Tibial nerve (tissue), 4 donors: ENCODE measurements at places on chromosomes 6 and 20. TPM values are rescaled to one million over a fixed set of nuclear protein-coding genes. Genes with fewer than 3 reads are reported as not detected.

- no peak overlapping the region for H3K27ac ChIP-seq
- no peak for DNase-seq
- H3K4me1 ChIP-seq = no peaks in the 10 kb centered on the region
- no peaks in the 10 kb centered on the region for H3K27me3 ChIP-seq
- H3K36me3 ChIP-seq = no peaks in the 10 kb centered on the region
Measured at GRCh38 chr6:133645966-133646740, 242.8 kb upstream of the TCF21 start.

The MACROD2 gene
- 4.0 TPM for total RNA-seq

The MAN1A1 gene
- 188 TPM for total RNA-seq

- H3K27ac ChIP-seq = no peak overlapping the region
- H3K4me3 ChIP-seq = no peak overlapping the region
- H3K36me3 ChIP-seq = peaks cover 2% of the 10 kb centered on the region
Measured at GRCh38 chr20:48983423-48984400, 62.2 kb downstream of the ARFGEF2 start.

- peaks cover 4% of the 10 kb centered on the region for H3K36me3 ChIP-seq
- H3K27me3 ChIP-seq = no peaks in the 10 kb centered on the region
- H3K4me1 ChIP-seq = no peaks in the 10 kb centered on the region
- H3K4me3 ChIP-seq = no peak within 1 kb of the TSS
Measured at GRCh38 chr6:56642366-56643261, at the start of gene DST. TSS of gene DST (minus strand) at chr6:56642889.

- no peaks in the 10 kb centered on the region for H3K27me3 ChIP-seq
- no peak overlapping the region for H3K4me3 ChIP-seq
- DNase-seq = no peak
- peak overlapping the region; percentile 70 for H3K27ac ChIP-seq
- H3K36me3 ChIP-seq = no peaks in the 10 kb centered on the region
Measured at GRCh38 chr20:1815502-1816085, 79.6 kb upstream of the SIRPA start.

The SYCP2L gene
- total RNA-seq = 3.9 TPM

The SLC17A9 gene
- total RNA-seq = 3.9 TPM

DNA sequence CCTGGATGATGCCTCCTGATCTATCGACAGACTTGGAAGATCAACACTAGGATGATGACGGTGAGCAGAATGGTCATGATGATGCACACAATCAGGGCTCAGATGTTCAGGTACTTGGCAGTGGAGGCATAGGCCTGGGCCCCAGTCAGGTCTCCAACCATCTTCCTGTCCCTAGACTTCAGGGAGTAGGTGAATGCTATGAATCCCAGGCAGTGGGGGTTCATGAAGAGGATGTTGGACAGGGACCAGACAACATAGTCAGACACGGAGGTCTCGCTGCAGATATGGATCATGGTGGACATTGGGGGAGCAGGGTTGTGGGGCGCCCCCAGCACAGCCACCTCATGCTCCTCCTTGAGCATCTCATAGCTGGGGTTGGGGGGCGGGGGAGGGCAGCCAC, 27.5 kb downstream of the HLA-F start:
- no peak for DNase-seq
- no peak overlapping the region for H3K4me3 ChIP-seq
- no peak overlapping the region for H3K27ac ChIP-seq
- H3K36me3 ChIP-seq = no peaks in the 10 kb centered on the region
- H3K27me3 ChIP-seq = no peaks in the 10 kb centered on the region
- peaks cover 13% of the 10 kb centered on the region for H3K4me1 ChIP-seq

GRCh38 chr20:5077761-5078387, 41.9 kb downstream of the PCNA start:
- peak overlapping the region; percentile 83 for H3K27ac ChIP-seq
- H3K4me3 ChIP-seq = no peak overlapping the region
- H3K27me3 ChIP-seq = no peaks in the 10 kb centered on the region
- H3K36me3 ChIP-seq = no peaks in the 10 kb centered on the region
- H3K4me1 ChIP-seq = peaks cover 32% of the 10 kb centered on the region

The E2F1 gene
- total RNA-seq = 1.4 TPM

DNA sequence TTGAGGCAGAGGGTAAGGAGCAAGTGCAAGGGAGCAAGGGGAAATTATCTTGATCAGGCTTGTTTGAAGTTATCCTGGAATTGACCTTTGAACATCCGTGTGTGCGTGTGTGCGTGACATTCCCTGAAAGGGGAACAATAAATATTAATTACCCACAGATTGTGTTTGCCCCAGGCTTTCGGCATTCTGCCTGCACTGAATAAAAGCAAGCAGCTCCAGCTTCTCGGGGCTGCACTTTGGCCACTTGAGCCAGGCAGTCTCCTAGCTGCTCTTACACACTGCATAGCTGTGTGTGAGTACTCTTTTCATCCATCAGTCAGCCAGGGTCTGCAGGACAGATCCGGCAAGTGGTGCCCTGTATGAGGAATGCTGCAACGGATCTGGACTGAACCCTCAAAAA, 107.7 kb upstream of the BTN3A2 start:
- DNase-seq = no peak
- H3K4me1 ChIP-seq = no peaks in the 10 kb centered on the region
- no peaks in the 10 kb centered on the region for H3K27me3 ChIP-seq
- H3K36me3 ChIP-seq = no peaks in the 10 kb centered on the region

DNA sequence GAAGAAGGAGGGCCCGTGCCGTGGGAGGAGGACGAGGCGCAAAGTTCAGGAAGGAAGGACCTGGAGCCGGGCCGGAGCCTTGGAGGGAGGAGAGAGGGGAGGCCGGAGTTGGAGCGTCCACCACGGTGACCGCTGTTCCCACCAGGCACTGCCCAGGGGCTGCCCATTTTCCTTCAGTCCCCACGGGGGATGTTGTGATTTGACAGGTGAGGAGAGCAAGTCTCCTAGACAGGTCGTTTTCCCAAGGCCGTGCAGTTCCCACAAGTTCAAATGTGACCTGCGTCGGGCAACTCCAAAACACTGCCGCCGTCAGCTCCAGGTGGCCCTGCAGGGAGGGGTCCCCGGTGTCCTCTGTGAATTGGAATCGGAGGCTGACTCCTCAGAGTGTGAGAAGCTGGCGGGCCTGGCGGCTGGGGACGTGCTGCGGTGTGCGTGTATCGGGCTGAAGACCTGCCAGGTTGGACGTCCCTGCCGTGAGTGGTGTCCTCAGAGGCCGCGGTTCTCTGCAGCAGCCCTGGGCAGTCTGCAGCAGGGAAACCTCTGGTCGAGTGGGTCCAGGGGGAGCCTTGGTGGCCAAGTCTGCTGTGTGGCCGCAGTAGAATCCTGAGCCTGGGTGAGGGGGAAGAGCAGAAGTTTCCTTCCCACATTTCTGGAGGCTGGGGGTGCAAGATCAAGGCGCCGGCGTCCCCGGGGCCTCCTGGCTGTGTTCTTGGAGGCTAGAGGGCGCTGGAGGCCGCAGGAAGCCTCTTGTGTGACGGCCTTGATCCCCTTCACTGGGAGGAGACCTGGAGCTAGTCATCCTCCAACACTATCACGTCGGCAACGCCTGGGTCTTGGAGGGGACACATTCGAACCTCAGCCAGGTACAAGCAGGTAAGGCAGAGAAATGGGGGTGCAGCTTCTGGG, 115.1 kb upstream of the FRMD1 start:
- no peak for DNase-seq
- H3K27me3 ChIP-seq = no peaks in the 10 kb centered on the region
- H3K4me3 ChIP-seq = no peak overlapping the region
- H3K27ac ChIP-seq = no peak overlapping the region
- no peaks in the 10 kb centered on the region for H3K36me3 ChIP-seq
- no peaks in the 10 kb centered on the region for H3K4me1 ChIP-seq

- H3K4me1 ChIP-seq = peaks cover 21% of the 10 kb centered on the region
- H3K27ac ChIP-seq = peak overlapping the region; percentile 97
- peak overlapping the region; percentile 51 for H3K4me3 ChIP-seq
- peak; percentile 89 for DNase-seq
Measured at GRCh38 chr20:62301773-62302340, 940 bp upstream of the ADRM1 start.

DNA sequence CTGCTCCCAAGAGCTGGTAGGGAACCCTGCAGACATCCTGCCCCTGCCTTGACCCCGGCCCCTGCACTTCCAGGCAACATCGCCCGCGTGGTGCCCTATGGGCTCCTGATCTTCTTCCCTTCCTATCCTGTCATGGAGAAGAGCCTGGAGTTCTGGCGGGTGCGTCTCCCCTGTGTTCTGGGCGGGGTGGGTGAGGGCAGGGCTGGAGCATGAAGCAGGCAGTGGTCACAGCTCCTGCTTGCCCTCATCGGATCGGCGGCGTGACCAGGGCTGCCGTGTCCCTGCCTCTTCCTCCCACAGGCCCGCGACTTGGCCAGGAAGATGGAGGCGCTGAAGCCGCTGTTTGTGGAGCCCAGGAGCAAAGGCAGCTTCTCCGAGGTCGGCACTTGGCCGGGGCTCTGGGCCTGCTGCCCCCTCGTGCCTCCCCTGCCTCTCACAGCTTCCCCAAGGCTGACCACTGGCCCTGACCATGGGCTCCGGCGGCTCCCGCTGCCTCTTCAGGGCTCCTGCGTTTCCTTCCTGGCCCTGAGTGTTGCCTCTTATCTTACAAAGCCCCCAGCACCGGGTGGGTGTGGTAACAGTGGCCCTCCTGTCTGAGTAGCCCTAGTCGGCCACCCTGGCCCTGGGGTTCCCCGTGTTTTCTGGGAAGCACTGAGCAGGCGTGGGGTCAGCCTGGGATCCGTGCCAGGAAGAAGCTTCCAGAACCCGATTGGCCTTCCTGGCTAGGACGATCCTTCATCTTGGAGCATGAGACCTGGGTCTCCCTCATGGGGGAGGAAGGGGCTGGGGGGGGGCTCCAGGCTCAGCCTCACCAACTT, 8.0 kb upstream of the TNFRSF6B start:
- peak overlapping the region; percentile 78 for H3K27ac ChIP-seq
- H3K27me3 ChIP-seq = no peaks in the 10 kb centered on the region
- DNase-seq = no peak
- no peak overlapping the region for H3K4me3 ChIP-seq
- H3K4me1 ChIP-seq = peaks cover 75% of the 10 kb centered on the region

The MRAP2 gene
- total RNA-seq = 7.6 TPM

The ZSCAN23 gene
- total RNA-seq = 2.9 TPM

The SPO11 gene
- total RNA-seq = not detected

The DEFB132 gene
- total RNA-seq = 0.66 TPM

GRCh38 chr20:13744352-13744751, 40.4 kb downstream of the ESF1 start:
- H3K4me1 ChIP-seq = no peaks in the 10 kb centered on the region
- H3K27ac ChIP-seq = no peak overlapping the region
- no peaks in the 10 kb centered on the region for H3K36me3 ChIP-seq

DNA sequence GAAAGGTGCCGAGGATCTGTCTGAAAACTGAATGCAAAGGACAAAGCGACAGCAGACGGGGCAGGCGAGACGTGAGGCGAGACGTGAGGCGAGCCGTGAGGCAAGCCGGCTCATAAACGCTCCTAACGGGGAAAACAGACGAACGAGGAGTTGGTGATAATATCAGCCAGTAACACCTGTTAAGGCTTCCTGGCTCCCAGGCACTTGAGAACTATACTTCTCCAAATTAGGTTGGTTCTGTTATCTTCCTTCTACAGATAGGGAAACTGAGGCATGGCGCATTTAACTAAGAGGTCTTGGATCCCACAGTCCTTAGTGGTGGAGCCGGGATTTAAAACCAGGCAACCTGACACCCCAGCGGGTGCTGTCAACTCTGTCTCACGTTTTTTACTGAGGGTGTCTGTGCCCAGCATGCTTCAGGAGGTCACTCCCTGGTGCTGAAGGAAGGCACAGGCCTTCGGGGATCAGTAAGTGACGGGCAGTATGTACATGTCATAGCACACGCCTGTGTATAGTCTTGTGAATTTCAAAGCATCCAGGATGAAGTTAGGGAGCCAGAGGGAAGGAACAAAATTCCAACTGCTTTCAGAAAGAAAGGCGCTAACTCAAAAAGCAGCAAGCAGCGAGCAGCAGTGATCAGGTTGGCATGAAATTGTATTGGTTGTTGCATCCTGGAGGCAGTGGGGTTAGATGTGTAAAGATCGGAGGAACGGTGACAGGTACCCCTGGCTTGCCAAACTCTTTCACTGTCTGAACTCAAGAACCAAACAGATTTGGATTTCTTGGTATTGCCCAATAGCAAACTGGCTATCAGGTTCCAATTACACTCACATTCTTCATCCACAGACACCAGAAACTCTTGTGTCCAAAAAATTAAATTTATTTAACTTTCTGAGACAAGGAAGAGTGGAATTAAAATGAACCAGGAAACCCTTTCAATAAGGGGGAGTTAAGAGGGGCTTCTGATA, 318.7 kb downstream of the THBS2 start:
- no peaks in the 10 kb centered on the region for H3K4me1 ChIP-seq
- H3K4me3 ChIP-seq = no peak overlapping the region
- no peak for DNase-seq
- no peaks in the 10 kb centered on the region for H3K36me3 ChIP-seq
- no peaks in the 10 kb centered on the region for H3K27me3 ChIP-seq

The SCUBE3 gene
- total RNA-seq = 0.59 TPM

- no peak for DNase-seq
- H3K4me3 ChIP-seq = no peak overlapping the region
- H3K27me3 ChIP-seq = peaks cover 5% of the 10 kb centered on the region
Measured at GRCh38 chr6:2502096-2502997, 248.4 kb downstream of the MYLK4 start.

The MATN4 gene
- not detected for total RNA-seq

The LY6G5C gene
- total RNA-seq = 0.84 TPM

GRCh38 chr20:1576641-1577040, 19.1 kb upstream of the SIRPD start:
- H3K27ac ChIP-seq = no peak overlapping the region
- H3K36me3 ChIP-seq = no peaks in the 10 kb centered on the region
- no peak overlapping the region for H3K4me3 ChIP-seq
- no peaks in the 10 kb centered on the region for H3K27me3 ChIP-seq
- H3K4me1 ChIP-seq = no peaks in the 10 kb centered on the region
- no peak for DNase-seq

The SLC22A2 gene
- not detected for total RNA-seq

GRCh38 chr6:139659711-139660110, 285.3 kb upstream of the CITED2 start:
- H3K4me3 ChIP-seq = no peak overlapping the region
- no peak for DNase-seq
- no peaks in the 10 kb centered on the region for H3K36me3 ChIP-seq
- no peaks in the 10 kb centered on the region for H3K4me1 ChIP-seq

- no peak overlapping the region for H3K27ac ChIP-seq
- no peaks in the 10 kb centered on the region for H3K36me3 ChIP-seq
- DNase-seq = no peak
- peaks cover 9% of the 10 kb centered on the region for H3K27me3 ChIP-seq
- H3K4me1 ChIP-seq = peaks cover 17% of the 10 kb centered on the region
- no peak overlapping the region for H3K4me3 ChIP-seq
Measured at GRCh38 chr6:159064477-159064876, 19.7 kb upstream of the TAGAP start.

The HSPA1L gene
- total RNA-seq = 2.4 TPM

The PROKR2 gene
- not detected for total RNA-seq
